ENCODE measurements at places on chromosomes 6 and 20.

DNA sequence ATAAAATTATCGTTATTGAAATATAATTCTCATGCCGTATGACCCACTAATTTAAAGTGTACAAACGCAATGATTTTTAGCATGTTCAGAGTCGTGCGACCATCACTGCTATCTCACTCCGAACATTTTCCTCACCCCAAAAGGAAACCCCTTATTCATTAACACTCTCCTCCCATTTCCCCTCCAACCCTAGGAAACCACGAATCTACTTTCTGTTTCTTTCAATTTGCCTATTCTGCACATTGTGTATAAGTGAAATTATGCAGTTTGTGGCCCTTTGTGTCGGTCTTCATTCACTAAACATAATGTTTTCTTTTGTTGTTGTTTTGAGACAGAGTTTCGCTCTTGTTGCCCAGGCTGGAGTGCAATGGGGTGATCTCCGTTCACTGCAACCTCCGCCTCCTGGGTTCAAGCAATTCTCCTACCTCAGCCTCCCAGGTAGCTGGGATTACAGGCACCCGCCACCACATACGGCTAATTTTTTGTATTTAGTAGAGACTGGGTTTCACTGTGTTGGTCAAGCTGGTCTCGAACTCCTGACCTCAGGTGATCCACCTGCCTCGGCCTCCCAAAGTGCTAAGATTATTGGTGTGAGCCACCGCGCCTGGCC, 99.7 kb upstream of the ZNF217 start:
- no peak for DNase-seq

DNA sequence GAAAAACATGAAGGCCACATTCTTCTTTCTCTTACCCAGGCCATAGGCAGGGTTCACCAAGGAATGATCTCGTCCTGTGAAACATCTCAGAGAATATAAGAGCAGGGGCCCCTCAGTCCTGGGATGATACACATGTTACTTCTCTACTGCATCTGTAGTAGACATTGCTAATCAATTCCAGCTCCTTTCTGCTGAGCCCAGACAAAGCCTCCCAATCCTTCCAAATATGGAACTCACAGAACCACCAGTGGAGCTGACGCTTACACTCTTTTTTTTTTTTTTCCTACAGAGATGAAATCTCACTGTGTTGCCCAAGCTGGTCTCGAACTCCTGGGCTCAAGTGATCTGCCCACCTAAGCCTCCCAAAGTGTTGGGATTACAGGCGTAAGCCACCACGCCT, 9.1 kb downstream of the SNTA1 start:
- no peak for DNase-seq

DNA sequence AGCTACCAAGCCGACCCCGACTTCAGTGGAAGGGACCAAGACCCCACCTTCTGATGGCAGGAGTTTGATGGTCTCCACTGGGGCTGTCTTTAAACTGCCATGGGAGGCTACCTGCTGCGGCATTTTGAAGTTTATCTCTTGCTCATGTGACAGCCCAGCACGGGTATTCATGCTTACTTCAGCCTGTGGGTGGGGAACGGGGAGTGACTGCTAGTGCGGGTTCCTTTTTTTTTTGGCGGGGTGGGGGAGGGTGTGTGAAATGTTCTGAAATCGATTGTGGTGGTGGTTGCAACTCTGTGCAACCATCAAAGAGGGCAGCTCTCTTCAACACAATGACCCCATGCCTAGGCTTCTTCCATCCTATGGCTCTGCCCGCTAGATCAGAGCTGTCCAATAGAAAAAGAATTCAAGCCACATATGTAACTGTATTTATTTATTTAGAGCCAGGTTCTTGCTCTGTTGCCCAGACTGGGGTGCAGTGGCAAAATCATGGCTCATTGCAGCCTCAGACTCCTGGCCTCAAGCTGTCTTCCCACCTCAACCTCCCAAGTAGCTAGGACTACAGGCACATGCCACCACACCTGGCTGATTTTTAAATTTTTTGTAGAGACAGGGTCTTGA, 53.7 kb downstream of the PPP1R16B start:
- DNase-seq = no peak

- DNase-seq = no peak
Observed at GRCh38 chr6:113862112-113862511, 5.0 kb downstream of the MARCKS start.

- DNase-seq = no peak
Observed at GRCh38 chr20:24147479-24147878, 158.9 kb upstream of the GGTLC1 start.

GRCh38 chr20:43975096-43975768, 60.6 kb downstream of the TOX2 start:
- no peak for DNase-seq

DNA sequence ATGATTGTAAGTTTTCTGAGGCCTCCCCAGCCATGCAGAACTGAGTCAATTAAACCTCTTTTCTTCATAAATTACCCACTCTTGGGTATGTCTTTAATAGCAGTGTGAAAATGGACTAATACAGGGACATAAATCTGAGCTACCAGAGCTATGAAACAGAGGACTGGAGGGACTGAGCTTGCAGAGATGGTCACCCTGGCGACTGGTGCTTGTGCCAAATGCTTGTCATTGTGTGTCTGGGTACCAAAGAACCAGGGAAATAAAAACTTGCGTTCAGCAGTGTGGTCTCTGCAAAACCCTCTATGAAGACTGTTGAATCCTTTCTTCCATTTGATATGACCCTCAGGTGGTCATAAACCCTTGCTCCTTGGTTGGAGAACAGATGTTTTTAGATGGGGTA, 105.1 kb upstream of the PRL start:
- DNase-seq = no peak

- DNase-seq = no peak
Observed at GRCh38 chr6:127716465-127716864, 139.5 kb downstream of the C6orf58 start.

GRCh38 chr6:49606721-49607390, 29.8 kb downstream of the RHAG start:
- peak; percentile 52 for DNase-seq

GRCh38 chr6:33313105-33313708, 671 bp downstream of the TAPBP start:
- DNase-seq = no peak

- no peak for DNase-seq
Observed at GRCh38 chr6:76803038-76803580, 660.2 kb downstream of the HTR1B start.

DNA sequence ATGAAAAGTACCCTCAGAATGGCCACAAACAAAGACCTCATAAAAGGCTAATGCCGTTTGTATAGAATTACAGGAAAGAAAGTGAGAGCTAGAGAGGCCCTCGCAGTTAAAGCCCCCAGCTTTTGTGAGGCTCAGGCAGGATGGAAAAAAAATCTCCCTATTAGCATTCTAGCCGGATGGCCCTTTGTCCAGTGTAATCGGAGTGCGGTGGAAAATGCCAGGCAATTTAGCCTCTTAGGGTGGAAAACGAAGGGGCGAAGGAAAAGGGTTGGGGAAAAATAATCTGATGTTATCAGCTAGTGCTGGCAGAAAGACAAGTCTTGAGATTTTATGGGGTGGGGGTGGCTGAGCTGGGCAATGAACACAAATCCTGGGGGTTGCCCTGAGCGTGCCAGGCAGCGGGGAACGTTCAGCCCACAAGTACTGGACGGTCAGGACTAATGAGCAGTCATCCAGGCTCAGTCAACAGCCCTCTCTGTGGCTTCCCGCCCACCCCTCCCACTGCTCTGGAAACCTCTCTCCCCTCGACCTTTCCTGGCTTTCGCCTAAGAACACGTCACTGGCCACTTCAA, 92.4 kb downstream of the PSMG4 start:
- DNase-seq = no peak

DNA sequence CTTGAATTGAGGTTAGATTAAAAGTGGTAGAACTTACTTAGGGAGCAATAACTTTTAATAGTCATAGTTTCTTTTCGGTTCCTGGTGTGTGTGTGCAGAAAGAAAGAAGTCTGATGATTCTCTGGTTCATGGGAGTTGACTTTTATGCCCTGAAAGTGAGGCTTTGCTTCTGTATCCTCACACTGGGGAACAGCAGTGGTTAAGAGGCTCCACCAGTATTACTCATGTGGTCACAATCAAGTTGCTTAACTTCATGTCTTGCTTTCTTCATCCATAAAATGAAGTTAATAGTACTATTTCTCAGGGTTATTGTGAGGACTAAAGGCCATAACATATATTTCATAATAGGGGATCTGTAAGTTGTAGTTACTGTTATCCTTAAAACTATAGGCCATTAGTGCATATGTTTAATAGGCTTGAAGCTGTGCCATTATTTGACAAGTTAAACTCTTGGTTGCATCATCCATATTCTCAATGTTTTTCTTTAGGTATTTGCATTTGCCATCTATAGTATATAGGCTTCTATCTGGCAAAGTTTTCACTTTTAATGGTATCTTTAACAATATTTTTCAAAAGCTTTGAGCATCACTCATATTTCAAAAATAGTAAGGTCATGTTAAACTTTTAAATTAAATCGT, 262.4 kb downstream of the PLCB1 start:
- no peak for DNase-seq

DNA sequence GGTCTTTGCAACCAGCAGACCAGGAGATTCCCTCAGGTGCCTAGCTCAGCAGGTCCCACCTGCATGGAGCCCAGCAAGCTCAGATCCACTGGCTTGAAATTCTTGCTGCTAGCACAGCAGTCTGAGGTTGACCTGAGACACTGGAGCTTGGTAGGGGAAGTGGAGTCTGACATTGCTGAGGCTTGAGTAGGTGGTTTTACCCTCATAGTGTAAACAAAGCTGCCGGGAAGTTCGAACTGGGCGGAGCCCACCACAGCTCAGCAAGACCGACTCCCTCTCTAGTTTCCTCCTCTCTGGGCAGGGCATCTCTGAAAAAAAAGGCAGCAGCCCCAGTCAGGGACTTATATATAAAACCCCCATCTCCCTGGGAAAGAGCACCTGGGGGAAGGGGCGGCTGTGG, 34.3 kb downstream of the PRSS35 start:
- no peak for DNase-seq

- DNase-seq = peak; percentile 53
Observed at GRCh38 chr6:31356946-31357466, at the start of gene HLA-B. Gene HLA-B, minus strand, starts transcription at chr6:31357179. Its CDS starts 21 bp downstream, at chr6:31357158.

All from Panc1 (cell line).